Transverse colon (tissue), 4 donors: ENCODE measurements at places on chromosomes 3 and 15. TPM values are rescaled to one million over a fixed set of nuclear protein-coding genes. Genes with fewer than 3 reads are reported as not detected.

CD200R1 gene
- 1.1 TPM for total RNA-seq

DNA sequence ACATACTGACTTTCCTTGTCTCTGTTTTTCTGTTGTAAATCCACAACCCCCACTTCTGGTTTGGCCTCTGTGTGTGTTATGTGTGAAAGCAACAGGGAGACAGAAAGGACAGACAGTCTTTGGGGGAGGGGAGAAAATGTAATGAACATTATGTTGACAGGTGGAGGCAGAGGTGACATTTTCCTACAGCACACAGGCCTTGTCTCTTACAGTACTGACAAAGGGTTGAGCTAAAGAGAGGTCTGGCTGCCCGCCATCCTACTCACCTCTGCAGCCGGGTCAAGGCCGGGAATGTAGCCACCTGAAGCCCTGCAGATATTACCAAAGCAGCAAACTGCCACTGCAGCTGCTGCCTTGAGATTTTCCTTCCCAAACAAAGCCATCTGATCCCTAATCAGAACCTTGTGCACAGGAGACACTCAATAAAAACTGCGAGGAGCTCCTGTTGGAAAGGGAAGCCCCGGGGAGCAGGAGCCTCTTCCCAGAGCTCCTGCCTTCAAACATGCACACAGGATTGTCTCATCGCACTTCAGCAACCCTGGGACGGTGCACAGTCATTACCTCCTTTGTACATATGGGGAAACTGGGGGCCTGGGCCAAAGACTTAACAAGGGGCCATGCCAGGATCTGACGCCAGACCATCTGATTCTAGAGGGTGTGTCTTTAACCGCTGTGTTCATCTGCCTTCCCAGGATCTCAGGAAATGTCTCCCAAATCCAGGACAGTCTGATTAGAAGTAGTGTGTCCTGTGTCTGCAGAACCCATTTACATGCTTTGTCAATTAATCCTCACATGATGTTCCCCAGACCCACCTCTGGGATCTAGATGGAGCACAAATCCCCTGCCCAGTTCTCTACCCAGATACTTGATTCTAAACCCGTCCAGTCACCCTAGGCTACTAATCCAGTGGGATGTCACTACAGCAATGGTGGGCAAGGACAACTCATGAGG, 14.2 kb downstream of the MYO5C start:
- DNase-seq: no peak

DNA sequence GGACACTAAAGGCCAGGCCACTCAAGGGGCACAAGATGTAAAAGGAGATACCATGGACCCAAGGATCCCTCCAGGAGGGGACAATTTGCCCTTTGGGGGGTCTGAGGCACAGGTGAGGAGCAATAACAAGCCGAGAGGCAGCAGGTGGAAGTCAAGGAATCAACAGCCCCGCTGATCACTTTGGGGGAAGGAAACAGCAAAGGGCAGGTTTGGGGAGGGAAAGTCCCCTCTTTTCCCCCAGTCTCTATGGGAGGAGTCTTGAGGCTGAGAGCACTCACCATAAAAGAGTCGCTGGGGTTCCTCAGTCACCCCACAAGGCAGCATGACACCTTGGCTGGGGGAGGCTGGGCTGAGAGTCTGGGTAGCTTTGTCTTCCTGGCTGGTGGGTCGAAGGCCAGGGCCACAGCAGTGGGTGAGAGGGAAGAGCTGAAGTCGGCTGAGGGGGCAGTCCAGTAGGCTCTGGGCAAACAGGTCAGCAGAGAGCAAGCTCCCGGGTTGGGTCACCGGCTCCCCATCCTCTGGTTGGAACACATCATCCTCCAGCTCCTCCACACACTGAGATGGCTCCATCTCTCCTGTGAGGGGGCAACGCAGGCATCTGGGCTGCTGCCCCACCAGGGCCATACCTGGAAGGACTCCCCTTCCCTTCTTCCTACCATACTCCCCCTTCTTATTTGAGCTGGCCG, 3.0 kb downstream of the BMF start:
- no peak for DNase-seq

DNA sequence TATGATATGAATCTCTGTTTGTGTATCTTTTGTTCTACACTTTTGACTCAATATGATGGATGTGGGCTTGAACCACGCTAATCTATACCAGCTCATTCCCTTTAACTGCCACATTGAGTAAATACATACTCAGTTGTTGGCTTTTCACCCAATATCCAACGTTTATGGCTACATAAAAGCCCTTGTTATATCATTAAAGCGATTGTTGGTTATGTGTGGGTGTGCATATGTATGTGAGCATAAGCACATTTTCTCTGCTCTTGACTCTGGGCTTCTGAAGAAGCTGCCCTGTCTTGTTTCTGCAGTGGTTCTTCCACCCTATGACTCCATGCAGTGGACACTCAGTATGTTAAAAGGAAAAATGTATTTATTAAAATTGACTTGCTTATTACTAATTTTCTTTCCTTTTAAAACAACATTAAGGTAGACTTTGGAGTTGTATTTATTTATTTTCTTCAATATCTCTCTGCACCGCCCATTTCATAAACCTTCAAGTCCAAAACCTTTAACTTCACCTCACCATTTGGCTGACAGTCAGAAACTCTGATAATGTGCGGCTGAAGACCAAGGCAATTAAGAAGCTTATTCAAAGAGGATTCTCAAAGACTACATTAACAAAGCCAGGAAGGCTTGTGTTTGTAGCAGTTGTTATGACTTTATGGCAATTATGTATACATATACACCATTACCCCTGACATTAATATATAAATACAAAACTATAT, 156.1 kb downstream of the THRB start:
- DNase-seq: no peak

- DNase-seq: no peak
Observed at GRCh38 chr15:88956263-88956662, 43.1 kb upstream of the MFGE8 start.
